ENCODE measurements at places on chromosomes 1 and 21.
A peak's percentile ranks its signal among the peaks of the same experiment; 100 is the strongest.

GRCh38 chr21:34834852-34835501, 166.2 kb downstream of the CLIC6 start:
- no peaks in the 10 kb centered on the region for H3K27me3 ChIP-seq
- no peak overlapping the region for H3K4me3 ChIP-seq
- H3K27ac ChIP-seq: peak overlapping the region; percentile 34
- DNase-seq: no peak
- H3K4me1 ChIP-seq: peaks cover 30% of the 10 kb centered on the region

DNA sequence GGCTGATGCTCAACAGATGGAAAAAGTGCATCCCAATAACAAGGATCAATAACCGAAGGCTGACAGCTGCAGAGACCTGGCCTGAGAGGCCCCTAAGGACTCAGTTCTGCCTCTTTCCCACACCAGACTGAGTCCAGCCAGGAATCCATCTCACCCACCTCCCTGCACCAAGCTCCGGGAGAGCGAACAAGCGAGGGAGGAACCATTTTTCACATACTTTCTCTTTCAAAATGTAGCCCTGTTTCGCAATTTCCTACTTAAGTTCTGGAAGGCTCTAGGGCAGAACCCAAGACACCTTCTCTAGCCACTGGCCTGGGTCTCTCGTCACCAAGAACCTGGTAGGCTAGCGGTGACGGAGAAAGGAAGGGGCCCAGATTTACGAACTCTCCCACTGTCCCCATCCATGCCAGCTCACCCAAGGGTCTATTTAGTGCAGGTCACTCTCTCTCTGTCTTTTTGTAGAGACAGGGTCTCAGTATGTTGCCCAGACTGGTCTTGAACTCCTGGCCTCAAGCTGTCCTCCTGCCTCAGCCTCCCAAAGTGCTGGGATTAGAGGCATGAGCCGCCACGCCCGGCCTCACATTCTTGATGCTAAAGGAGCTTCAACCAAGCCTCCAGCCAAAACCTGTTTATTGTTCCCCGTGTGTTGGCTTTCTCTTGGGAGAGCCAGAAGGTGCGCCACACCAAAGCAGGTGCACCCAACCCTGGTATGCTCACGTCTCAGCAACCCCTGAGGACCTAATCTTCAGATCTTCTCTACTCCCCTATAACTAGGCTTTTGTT, 10.9 kb upstream of the GNL2 start:
- peaks cover 30% of the 10 kb centered on the region for H3K27me3 ChIP-seq
- H3K4me3 ChIP-seq: no peak overlapping the region
- H3K36me3 ChIP-seq: no peaks in the 10 kb centered on the region
- no peaks in the 10 kb centered on the region for H3K4me1 ChIP-seq
- no peak overlapping the region for H3K27ac ChIP-seq
- DNase-seq: no peak

GRCh38 chr1:30089024-30089430, 634.4 kb downstream of the MATN1 start:
- H3K27ac ChIP-seq: no peak overlapping the region
- no peaks in the 10 kb centered on the region for H3K27me3 ChIP-seq
- DNase-seq: peak; percentile 81
- no peaks in the 10 kb centered on the region for H3K36me3 ChIP-seq
- H3K4me3 ChIP-seq: no peak overlapping the region

DNA sequence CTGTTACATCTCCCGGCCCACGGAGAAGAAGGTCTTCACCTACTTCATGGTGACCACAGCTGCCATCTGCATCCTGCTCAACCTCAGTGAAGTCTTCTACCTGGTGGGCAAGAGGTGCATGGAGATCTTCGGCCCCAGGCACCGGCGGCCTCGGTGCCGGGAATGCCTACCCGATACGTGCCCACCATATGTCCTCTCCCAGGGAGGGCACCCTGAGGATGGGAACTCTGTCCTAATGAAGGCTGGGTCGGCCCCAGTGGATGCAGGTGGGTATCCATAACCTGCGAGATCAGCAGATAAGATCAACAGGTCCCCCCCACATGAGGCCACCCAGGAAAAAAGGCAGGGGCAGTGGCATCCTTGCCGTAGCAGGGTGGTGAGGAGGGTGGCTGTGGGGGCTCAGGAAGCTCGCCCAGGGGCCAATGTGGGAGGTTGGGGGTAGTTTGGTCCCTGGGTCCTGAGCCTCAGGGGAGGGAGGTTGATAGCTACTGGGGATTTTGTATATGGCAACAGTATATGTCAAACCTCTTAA, 2.3 kb downstream of the GJB4 start:
- H3K27ac ChIP-seq: no peak overlapping the region
- H3K36me3 ChIP-seq: no peaks in the 10 kb centered on the region
- DNase-seq: no peak
- H3K27me3 ChIP-seq: no peaks in the 10 kb centered on the region

DNA sequence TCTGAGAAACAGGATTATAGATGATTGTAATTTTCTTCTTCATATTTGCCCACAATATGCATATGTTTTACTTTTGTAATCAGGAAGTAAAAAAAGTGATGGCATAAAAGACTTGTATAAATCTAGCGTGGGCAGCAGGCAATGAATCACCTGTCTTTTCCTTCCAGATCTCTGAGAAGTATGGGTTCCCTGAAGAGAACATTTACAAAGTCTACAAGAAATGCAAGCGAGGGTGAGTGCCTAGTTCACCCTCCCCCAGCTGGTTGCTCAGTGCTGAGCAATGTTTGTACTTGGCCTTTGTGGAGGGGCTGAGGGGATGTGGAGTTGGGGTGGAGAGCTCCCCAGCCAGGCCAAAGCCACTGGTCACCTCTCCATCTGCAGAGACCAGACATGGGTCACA, 30.7 kb downstream of the GRHL3 start:
- H3K27me3 ChIP-seq: no peaks in the 10 kb centered on the region
- no peaks in the 10 kb centered on the region for H3K4me1 ChIP-seq
- H3K4me3 ChIP-seq: no peak overlapping the region
- H3K27ac ChIP-seq: no peak overlapping the region
- DNase-seq: no peak

DNA sequence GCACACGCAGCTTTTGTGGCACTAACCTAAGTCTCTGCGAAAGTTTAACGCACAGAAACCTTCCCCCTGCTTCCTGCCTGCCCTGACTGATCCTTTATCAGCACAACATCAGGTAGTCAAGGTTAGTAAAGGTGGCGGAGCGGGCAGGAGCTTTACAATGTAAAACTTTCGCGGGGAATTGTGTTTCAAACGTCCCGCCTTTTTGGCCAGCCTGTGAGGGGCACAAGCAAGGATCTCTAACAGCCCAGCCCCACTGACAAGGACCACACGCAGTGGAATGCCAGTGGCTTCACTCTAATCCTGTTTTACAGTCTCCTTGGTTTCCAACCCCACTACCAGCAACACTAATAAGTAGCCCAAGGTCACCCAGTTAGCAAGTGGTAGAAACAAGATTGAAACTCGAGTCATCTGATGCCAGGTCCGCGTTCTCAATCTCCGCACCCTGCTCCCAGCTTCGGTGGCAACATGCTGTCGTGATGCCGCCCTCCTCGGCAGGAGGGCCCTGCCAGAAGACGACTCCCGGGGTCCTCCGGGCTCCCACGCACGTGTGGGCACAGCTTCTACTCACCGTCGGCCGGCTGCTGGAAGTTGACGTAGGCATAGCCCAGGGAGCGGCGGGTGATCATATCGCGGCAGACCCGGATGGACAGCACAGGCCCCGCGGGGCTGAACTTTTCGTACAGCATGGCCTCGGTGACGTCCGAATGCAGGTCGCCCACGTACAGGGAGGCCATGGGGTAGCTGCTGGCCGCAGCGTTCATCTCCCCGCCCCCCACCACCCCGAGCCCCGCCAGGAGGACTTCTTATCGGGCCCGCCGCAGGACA, 1.2 kb downstream of the PABPC4 start:
- peak overlapping the region; percentile 89 for H3K4me3 ChIP-seq
- peak; percentile 76 for DNase-seq
- H3K36me3 ChIP-seq: peaks cover 38% of the 10 kb centered on the region
- H3K27ac ChIP-seq: peak overlapping the region; percentile 65

DNA sequence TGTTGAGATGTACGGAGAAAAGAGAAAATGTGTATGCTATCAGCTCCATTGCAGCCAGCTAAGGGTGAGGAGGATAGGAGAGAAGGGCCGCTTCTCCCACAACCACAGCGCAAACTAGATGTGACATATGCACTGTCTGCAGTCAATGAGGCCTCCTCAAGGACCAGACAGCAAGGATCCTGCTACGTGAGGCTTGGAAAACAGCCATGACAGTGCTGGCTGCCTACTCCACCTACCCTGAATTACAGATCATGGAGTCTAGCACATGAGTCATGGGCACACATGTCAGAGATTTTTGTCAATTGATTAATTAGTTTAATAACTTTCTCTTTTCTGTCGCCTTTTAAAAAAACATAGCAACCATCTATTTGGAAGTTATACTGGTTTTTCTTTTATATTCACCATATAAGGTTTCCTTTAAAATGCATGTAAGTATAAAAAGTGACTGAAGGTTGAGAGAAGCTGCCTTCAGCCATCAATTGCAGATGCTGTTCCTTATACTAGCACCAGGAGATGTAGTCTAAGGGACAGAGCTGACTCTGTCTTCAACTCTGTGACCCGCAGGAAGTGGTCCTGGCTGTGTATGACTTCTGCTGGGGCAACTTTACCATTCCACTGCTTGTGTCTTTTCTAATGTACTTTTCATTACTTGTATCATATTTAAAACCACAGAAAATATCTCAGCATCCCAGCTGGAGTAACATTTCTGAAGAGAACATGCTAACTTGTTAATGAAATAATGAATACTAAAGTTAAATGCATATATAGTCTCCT, 3.1 kb downstream of the VPS26C start:
- no peaks in the 10 kb centered on the region for H3K4me1 ChIP-seq
- H3K27ac ChIP-seq: no peak overlapping the region
- H3K4me3 ChIP-seq: no peak overlapping the region
- H3K27me3 ChIP-seq: no peaks in the 10 kb centered on the region

DNA sequence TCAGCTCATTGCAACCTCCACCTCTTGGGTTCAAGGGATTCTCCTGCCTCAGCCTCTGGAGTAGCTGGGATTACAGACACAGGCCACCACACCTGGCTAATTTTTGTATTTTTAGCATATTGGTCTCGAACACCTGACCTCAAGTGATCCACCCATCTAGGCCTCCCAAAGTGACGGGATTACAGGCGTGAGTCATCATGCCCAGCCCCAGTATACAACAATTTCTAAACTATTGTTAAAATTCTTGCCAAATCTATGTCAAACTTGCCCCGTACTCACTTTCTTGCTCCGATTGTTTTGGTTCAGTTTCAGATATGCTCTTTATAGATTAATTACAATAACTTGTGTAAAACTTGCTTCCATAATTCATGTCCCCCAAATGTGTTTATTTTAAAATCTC, 4.1 kb downstream of the RGS18 start:
- no peak for DNase-seq
- peaks cover 4% of the 10 kb centered on the region for H3K27me3 ChIP-seq
- H3K27ac ChIP-seq: no peak overlapping the region
- no peaks in the 10 kb centered on the region for H3K4me1 ChIP-seq
- H3K4me3 ChIP-seq: no peak overlapping the region
- no peaks in the 10 kb centered on the region for H3K36me3 ChIP-seq

DNA sequence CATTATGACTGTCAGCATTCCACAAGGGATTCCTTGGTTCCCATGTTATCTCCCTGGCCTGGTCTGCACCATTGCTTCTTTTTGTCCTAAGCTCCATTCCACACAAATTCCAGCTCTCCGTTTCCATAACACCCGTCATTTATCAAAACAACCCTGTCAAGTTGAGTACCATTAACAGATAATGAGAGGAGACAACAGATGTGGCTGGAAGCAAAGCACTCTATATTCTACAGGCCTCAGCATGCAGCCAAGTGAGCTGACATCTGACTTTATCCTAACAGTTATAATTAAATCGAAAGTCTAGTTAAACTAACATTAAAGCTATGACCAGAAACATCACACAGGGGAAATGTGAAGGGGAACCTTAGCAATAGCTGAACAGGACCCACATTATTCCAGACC, 110.4 kb downstream of the RERE start:
- H3K27me3 ChIP-seq: no peaks in the 10 kb centered on the region
- H3K36me3 ChIP-seq: no peaks in the 10 kb centered on the region
- peak overlapping the region; percentile 45 for H3K27ac ChIP-seq

DNA sequence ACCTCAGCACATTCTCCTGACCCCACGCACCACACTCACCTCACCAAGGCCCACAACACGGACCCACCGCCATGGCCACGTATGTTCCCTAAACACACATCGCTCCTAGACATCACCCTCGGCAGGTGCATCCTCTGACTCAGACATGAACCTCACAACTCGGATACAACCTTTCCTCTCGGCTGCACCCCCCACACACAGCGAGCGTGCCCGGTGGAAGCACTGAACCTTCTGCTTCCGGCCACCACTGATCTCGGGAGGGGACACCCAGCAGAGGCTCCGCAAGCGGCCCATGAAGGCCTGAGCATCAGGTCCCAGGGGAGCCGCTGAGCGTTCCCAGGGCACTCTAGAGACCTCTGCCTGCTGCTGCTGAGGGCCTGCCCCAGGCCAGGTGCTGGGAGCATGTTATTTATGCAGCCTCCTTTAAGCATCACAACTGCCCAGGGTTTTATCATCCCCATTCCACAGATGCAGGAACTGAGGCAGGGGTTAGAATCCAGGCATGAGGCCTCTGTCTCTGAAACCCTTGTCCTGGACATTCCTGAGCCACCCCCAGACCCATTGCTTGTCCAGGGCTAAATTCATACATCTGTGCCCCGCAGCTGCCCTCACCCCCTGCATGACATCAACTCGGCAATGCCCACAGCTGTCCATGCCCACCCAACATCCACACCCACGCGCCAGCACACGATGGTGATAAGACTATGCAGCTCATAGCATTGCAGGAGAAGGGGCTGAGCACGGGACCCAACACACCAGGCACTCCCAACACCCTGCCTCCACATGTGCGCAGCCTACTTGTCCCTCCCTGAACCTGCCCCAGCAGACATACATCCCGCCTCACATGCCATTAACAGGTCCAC, 27.0 kb downstream of the SDC3 start:
- no peak overlapping the region for H3K4me3 ChIP-seq
- no peak overlapping the region for H3K27ac ChIP-seq
- H3K36me3 ChIP-seq: no peaks in the 10 kb centered on the region
- H3K27me3 ChIP-seq: no peaks in the 10 kb centered on the region

- H3K36me3 ChIP-seq: peaks cover 28% of the 10 kb centered on the region
- H3K27ac ChIP-seq: no peak overlapping the region
- no peak overlapping the region for H3K4me3 ChIP-seq
- no peaks in the 10 kb centered on the region for H3K27me3 ChIP-seq
Observed at GRCh38 chr1:202007805-202008489, 2.4 kb upstream of the ELF3 start.

DNA sequence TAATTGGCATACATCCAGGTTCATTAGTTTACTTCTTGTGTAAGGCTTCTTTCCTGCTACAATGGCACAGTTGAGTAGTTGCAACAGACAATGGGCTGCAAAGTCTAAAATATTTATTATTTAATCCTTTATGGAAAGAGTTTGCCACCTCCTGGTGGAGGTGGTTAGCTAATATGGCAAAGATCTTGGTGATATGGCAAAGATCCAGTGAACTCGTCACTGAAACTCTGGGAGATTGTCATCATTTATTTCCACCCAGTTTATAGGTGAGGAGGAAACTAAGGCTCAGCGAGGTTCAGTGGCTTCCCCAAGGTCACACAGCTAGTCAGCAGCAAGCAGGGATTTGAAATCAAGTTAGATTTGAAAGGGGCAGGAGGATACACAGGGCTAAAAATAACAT, 16.1 kb upstream of the IFFO2 start:
- no peaks in the 10 kb centered on the region for H3K36me3 ChIP-seq
- no peak for DNase-seq
- no peak overlapping the region for H3K27ac ChIP-seq
- H3K4me3 ChIP-seq: no peak overlapping the region
- H3K27me3 ChIP-seq: no peaks in the 10 kb centered on the region

- no peak for DNase-seq
- peaks cover 26% of the 10 kb centered on the region for H3K36me3 ChIP-seq
- H3K4me1 ChIP-seq: peaks cover 6% of the 10 kb centered on the region
- H3K27ac ChIP-seq: no peak overlapping the region
Observed at GRCh38 chr1:77642196-77642595, 40.3 kb downstream of the ZZZ3 start.
